Activated CD4-positive, alpha-beta T cell treated with anti-CD3 and anti-CD28 coated beads, Interleukin-2, amount 10 ng/mL, durations not matched to agents 7 days and 5 days (primary cell): ENCODE measurements at places on chromosomes 4 and X. TPM values are rescaled to one million over a fixed set of nuclear protein-coding genes. Genes with fewer than 3 reads are reported as not detected.

Gene CXorf65
- total RNA-seq: 25.3 TPM

DNA sequence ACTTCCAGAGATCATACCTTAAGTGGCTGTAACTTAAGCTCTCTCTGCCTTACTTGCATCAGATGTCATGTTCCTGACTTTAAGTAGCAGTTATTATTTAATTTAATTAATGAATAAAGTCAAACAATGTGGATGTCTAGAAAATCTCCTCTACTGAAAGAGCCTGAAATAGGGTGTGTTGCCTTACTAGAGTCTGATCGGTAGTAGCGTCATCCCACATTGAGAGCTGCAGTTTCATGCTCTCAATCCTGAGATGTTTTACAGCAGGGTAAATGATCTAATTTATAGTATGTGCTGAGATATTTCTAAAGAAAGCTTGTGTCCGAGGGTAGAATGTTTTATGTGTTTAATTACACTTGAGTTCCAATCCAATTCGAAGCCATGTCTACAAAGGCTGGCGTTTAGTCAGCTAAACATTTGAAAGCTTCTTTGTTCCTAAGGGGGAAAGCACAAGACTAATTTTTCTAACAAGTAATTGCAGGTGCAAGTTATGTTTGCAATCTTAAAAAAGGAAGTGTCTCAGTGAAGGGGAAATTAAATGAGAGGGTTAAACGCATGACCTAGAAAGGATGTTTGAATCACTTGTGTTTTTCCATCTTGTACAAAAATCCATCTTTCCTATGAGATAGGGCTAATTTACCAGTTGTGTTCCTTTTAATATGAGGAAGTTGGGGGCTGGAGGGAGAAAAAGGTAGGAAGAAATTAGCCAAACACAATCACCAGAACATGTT, 391.0 kb upstream of the MAGEB2 start:
- H3K27ac ChIP-seq: no peak overlapping the region
- no peak for DNase-seq

DNA sequence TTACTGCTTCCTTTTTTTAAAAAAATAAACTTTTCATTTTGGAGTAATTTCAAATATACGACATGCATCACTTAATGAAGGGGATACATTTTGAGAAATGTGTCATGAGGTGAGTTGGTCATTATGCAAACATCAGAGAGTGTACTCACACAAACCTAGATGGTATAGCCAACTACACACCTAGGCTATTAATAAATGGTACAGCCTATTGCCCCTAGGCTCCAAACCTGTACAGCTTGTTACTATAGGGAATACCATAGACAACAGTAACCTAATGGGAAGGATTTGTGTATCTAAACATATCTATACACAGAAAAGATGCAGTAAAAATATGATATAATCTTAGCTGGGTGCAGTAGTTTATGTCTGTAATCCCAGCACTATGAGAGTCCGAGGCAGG, 29.1 kb downstream of the SETD7 start:
- H3K36me3 ChIP-seq: peaks cover 9% of the 10 kb centered on the region
- no peak overlapping the region for H3K4me3 ChIP-seq
- no peak for DNase-seq

DNA sequence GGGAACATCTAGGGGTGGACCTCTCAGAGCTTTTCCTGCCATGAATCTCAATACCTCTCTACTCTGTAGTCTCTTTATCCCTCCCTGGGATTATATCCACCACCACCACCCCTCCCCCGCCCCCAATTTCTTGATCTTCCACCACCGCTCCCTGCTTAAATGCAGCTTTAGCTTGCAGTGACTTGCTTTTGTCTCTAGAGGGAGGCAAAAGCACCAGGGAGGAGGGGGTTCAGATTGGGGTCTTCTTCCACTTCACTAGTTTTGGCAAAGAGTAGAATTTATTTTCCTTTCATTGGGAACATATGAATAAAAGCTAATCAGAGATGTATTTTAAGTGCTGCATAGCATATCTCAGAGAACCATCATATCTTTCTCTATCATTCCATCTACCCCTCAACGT, 5.5 kb downstream of the ARHGAP36 start:
- no peak overlapping the region for H3K4me3 ChIP-seq
- no peaks in the 10 kb centered on the region for H3K4me1 ChIP-seq
- DNase-seq: no peak
- H3K36me3 ChIP-seq: no peaks in the 10 kb centered on the region
- H3K27me3 ChIP-seq: peaks cover 19% of the 10 kb centered on the region
- no peak overlapping the region for H3K27ac ChIP-seq

GRCh38 chrX:70979136-70979762, 48.4 kb upstream of the SLC7A3 start:
- H3K4me3 ChIP-seq: no peak overlapping the region
- H3K27me3 ChIP-seq: peaks cover 2% of the 10 kb centered on the region
- DNase-seq: no peak
- no peaks in the 10 kb centered on the region for H3K36me3 ChIP-seq
